Placental epithelial cell (primary cell): ENCODE measurements at places on chromosomes 6 and 20. TPM values are rescaled to one million over a fixed set of nuclear protein-coding genes. Genes with fewer than 3 reads are reported as not detected.

Gene EDN3
- total RNA-seq = 2.9 and 4.7 TPM in 2 replicates

Gene ENPP5
- total RNA-seq = 1.2 and 2.5 TPM in 2 replicates

Gene AKAP12
- total RNA-seq = 4.4 and 5.1 TPM in 2 replicates

Gene SOX18
- total RNA-seq = 0.11 TPM in 1 of 2 replicates, not detected in the other
